ENCODE measurements at places on chromosomes 2 and 18. TPM values are rescaled to one million over a fixed set of nuclear protein-coding genes. Genes with fewer than 3 reads are reported as not detected.

DNA sequence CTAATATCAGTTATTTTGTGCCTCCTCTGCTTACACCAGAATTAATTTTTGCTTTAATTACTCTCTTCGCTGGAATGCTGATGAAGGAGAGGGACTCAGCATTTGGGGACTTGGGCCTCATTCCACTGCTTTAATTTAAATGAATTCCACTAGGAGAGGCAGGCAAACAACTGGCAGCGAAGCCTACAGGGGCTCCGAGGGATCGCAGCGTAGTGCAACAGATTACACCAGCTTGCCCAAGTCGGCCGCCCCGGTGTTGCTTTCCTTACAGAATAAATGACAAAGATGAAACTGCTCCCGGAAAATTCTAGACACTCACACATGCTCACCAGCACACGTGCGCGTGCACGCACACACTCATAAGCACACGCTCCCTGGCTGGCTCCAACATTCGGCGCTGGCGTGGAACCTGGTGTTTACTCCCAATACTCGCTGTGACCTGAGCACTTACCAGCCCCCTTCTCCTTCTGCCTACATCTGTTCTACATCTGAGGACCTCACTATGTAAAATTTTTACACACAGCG lies 175.4 kb downstream of the ZNF521 start:
- H3K27ac ChIP-seq = no peak overlapping the region
- H3K36me3 ChIP-seq = no peaks in the 10 kb centered on the region

GRCh38 chr18:8361941-8362471 lies 247.2 kb upstream of the RAB12 start:
- DNase-seq = no peak
- no peak overlapping the region for H3K4me3 ChIP-seq
- H3K36me3 ChIP-seq = no peaks in the 10 kb centered on the region
- peaks cover 13% of the 10 kb centered on the region for H3K4me1 ChIP-seq
- peaks cover 34% of the 10 kb centered on the region for H3K27me3 ChIP-seq

DNA sequence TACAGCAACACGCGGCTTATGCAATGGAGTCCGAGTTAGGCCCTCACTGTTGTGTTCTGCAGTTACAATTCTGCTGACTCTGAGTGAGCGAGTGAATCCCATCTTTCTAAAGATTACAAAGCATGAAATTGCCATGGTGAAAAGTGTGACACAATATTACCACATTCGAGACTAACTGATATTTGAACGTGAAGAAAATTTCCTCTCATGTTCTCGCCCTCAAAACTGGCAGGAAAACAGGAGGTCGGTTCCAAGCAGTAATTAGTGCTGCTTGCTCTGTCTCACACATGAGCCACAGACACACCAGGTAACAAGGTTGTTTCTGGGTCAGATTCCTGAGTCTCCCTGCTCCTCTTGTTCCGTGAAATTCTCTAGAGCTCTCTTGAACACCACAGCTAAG lies 93.7 kb upstream of the RIOK3 start:
- H3K27me3 ChIP-seq = no peaks in the 10 kb centered on the region
- H3K36me3 ChIP-seq = peaks cover 7% of the 10 kb centered on the region
- peaks cover 7% of the 10 kb centered on the region for H3K4me1 ChIP-seq
- no peak for DNase-seq
- H3K27ac ChIP-seq = no peak overlapping the region

DNA sequence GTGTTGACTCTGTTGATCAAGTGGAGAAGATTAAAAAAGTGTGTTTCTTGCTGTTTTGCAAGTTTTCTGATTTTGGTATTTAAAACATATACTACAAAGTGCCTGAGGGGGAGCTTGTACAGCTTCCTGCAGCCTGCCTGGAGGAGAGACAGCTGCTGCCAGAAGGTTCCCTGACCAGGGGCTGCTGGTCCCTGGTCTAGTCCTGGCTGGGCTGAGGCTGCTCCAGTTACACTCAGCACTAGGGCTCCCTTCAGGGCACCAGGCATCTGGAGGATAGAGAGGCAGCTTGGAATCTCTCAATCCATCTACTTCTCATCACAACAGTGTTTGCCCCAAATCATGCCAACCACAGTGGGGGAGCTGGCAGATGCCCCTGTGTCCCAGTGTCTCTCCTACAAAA lies 4.8 kb downstream of the MC2R start:
- no peaks in the 10 kb centered on the region for H3K36me3 ChIP-seq
- peaks cover 4% of the 10 kb centered on the region for H3K4me1 ChIP-seq
- no peak for DNase-seq
- H3K27ac ChIP-seq = no peak overlapping the region
- H3K27me3 ChIP-seq = peaks cover 3% of the 10 kb centered on the region

- no peak overlapping the region for H3K27ac ChIP-seq
- DNase-seq = no peak
- no peak overlapping the region for H3K4me3 ChIP-seq
- H3K4me1 ChIP-seq = no peaks in the 10 kb centered on the region
These were observed 71.3 kb downstream of the TMEM18 start for GRCh38 chr2:605674-606608.

Gene ADCYAP1
- not detected for total RNA-seq
